H1 (cell line): ENCODE measurements at places on chromosomes 4 and X. TPM values are rescaled to one million over a fixed set of nuclear protein-coding genes. Genes with fewer than 3 reads are reported as not detected.

The DRD5 gene
- total RNA-seq, result 0.11 TPM in 1 of 2 replicates, not detected in the other

The UGT2A1 gene
- 0.19 TPM in 1 of 2 replicates, not detected in the other for total RNA-seq

DNA sequence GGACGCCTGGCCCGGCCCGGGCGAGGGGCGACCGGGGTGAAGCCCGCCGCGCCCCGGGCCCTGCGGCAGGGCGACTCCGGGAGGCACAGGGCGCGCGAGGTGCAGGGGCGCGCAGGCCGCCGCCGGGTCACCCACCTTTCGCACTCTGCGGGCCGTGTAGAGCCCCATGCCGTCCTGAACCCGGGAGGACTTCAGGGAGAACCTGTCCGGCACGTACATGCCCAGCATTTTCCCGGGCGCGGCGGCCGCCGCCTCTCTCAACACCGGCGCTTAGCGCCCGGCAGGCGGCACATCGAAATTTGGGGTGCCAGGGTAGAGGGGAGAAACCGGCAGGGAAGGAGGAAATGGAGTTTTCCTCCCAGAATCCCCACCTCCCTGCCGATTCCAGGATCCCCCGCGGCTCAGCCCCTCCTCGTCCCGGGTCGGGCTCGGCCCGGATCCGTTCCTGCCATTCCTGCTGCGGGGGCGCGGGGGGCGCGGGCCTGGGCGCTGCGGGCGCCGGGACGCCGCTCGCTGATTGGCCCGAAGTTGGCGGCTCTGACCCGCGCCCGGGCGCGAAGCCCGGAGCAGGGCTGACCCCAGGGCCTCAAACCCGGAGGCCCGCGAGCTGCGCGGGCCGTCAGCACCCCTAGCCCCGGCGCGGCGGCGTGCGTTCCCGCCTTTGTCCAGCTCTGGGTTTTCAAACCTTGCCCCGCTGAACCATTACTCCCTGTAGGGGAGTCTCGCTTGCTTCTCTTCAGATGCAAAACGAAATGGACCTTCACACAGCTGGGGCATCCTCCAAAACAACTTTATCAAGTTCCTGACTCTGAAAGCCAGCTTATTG lies at the start of gene PRDM5:
TSS of gene PRDM5 (minus strand) at position 346 of the 826 bp plus-strand sequence. CDS start at position 228, 118 bp downstream.
- peak; percentile 43 for DNase-seq

- DNase-seq, result no peak
Measured at GRCh38 chrX:151735219-151735618, 673 bp downstream of the CNGA2 start.

DNA sequence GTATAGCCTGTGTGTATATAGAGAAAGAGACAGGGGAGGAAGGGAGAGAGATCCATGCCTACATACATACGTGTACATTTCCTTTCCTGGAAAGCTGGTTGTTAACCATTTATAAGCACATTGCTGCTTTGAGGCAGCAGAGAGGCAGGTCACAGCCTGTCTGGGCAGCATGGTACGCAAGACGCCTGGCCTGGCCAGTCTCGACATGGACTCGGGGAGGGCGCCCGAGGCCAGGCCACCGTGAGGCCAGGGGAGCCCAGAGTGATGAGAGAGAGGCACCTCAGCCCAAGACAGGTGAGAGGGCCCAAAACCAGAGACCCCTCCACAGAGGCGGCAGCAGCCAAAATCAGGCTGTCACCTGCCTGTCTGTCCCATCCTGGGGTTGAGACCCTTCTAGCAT lies 3.9 kb downstream of the TREX2 start:
- no peak for DNase-seq

DNA sequence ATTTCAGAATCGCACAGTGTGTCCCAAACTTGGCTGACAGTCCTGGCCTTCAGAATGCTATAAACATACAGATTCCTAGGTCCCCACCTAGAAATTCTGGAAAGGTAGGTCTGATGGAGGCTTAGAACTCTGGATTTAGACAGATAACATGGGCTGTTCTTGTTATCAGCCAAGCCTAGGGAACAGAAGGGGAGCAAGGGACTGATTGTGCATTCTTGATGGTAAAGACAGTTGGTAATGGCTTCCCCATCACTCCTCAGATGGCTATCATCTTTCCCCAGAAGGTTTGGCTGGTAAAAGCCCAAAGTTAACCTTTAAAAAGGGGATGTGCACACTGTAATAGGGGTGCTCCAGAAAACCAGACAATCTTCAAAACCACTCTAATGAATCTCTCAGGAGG lies 35.7 kb downstream of the DIPK2B start:
- DNase-seq, result no peak

GRCh38 chr4:142815834-142816233 lies 30.3 kb downstream of the INPP4B start:
- DNase-seq, result no peak
